ENCODE measurements at places on chromosomes 2 and 18.

GRCh38 chr18:24014986-24015638 is 558 bp downstream of the TTC39C start:
- DNase-seq: peak; percentile 82

GRCh38 chr2:61210332-61210981 is 48.5 kb downstream of the C2orf74 start:
- no peak for DNase-seq

DNA sequence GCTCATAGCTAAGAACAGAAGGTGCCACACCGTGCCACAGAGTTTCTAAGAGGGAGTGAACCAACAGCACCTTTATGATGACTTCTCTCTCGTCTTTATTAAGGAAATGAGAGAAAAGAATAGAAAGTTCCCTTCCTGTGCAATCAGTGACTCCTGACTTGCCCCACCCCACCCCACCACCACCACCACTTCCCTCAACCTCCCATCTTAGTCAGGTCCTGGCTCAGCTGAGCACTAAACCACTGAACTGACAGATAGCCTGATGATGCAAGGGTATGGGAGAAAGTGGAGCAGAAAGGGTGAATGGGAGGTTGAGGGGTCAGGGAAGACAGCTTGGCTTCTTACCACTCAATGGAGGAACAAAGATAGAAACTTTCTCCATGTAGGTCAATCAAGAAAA is 75.2 kb upstream of the RMDN2 start:
- no peak for DNase-seq

DNA sequence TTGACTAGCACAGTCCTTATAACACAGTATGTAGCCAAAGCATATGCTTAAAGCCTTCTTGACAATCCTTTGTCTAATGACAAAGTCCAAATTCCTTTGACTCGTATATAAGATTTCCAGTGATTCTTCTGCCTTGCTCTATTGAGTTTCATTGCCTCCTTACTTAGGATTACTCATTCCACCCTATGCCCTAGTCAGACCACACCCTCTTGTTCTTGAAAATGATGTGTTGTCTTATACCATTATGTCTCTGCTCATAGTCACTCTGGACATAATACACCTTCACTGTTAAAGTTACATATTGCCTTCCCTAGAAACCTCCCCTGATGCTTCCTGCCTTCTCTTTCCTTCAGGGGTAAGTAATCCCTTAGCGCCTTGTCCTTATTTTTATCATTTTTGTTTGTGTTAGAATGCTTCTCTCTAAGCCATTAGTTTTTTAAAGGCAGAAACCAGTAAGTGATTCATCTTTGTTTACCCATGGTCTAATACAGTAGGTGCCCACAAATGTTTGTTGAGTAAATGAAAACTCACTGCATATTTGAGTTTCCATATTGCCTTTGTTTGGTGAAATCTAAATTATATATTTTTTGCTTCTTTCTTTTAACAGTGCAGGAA is 19.3 kb downstream of the GPD2 start:
- no peak for DNase-seq

DNA sequence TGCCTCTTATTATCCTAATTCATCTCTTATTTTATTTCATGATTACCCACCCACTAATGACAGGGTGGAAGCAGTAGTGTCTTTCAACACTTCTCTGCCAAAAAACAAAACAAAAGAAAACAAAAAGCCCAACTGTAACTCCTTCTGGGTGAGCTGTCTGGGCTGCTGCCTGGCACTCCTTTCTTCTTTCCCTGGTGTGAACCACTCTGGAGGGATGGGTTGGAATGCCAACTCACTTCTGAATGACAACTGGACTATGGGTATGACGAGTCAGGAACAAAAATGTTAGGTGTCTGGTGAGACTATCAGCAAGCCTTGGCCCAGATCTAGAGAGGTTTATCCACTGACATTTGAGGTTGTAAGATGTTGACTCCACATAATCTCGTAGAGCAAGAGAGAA is 88.3 kb upstream of the ITGB6 start:
- no peak for DNase-seq

DNA sequence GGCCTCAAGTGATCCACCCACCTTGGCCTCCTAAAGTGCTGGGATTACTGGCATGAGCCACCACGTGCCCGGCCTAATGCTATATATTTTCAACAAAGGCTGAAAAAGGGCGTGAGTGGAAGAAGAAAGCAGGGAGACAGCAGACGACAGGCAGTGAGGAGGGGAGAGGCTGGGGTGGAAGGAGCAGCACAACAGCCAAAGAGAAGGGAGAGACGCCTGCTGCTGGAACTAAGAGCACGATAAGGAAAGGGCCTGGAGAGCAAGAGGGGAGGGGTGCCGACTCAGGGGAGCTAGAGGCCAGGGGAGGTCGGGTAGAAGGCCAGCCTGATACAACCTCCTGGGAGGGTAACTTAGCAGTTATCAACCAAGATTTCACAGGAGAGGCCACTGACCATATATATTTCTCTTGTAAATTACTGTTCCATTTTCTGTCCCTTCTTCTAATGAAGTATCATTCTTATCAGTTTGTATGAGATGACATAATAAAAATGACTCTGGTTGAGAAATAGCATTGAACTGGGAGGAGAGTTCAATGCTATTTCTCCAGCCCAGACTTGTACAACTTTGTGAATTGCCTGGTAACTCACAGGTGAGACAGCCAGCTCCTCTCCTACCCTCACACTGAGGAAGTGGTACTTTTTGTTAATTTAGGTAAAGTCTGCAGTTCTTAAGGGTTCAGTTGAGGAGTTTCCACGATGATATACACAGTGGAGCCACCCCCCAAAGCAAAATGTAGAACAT is 5.8 kb upstream of the RNU4ATAC start:
- DNase-seq: no peak

GRCh38 chr2:25105336-25106085 is 62.9 kb downstream of the POMC start:
- peak; percentile 25 for DNase-seq

DNA sequence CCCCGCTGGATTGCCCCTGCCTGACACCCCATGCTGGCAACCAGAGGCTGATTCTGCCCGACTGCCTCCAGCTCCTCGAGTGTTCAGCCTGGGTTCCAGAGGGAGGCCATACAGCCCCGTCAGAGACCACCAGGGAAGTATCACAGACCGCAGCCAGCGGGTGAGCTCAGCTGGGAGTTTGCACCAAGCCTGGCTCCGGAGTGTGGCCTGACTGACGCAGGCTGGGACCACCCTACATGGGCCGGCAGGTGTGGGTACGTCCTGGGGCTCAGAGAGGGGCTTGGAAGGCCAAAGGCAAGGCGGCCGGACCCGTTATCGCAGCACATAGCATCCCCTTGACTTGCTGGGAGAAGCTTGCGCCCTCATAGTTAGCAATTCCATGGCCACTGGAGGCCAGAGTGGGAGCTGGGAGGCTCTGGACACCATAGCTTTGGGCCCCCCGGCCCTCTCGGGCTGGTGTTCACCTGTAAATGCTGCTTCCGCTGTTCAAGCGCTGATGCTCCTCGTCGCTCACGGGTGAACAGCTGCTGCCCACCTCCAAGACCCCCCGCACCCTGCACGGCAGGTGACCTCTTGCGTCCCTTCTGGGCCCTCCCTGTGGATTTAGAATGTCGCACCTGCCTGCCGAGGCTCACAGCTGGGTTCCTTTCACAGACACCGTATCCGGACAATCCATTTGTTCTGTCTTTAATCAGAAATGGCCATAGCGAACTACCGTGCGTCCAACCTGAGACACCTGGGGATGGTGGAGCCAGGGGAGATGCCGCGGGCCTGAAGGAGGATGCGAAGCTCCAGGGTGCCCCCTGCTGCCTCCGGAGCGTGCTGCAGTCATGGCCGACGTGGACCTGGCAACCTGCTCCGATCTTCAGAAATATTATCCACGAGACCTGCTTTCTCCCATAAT is 31.2 kb upstream of the SLC66A3 start:
- peak; percentile 86 for DNase-seq

- no peak for DNase-seq
Measured at GRCh38 chr18:41113885-41114482, 841.0 kb upstream of the PIK3C3 start.

- DNase-seq: no peak
Measured at GRCh38 chr18:9172506-9173127, 36.0 kb downstream of the ANKRD12 start.

DNA sequence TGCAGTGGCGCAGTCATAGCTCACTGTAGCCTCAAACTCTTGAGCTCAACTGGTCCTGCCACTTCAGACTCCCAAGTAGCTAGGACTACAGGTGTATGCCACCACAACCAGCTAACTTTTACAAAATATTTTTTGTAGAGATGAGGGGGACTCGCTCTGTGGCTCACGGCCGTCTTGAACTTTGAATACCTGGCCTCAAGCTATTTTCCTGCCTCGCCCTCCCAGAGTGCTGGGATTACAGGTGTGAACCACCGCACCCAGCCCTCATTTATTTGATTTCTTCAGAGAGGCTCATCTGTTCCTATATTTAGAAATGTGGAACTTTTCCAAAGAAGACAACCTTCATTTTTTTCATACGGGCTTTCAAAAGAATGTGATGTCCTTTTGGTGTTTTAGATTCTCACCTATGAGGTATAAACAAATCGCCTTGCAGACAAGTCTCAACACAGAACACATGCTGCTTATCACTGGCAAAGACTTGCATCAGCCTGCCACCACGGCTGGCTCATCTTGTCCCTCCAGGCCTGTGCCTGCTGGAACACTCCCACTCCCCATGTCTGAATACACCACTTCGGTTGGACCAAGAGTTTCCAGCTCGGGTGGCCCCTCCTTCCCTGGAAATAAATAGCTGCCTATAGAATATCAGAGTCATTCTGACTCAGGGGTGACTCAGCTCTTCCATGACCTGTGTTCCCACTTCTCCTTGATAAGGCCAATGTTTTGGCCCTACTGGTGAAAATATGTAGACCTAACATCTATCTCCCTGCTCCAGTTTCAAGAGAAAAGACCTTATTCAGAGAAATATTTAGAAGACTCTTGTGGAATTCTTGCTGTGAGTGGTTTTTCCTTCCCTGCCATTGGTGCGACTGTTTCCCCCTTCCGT is 202.6 kb downstream of the TGIF1 start:
- peak; percentile 64 for DNase-seq

GRCh38 chr2:240584486-240585031 is 2.0 kb upstream of the CAPN10 start:
- no peak for DNase-seq

DNA sequence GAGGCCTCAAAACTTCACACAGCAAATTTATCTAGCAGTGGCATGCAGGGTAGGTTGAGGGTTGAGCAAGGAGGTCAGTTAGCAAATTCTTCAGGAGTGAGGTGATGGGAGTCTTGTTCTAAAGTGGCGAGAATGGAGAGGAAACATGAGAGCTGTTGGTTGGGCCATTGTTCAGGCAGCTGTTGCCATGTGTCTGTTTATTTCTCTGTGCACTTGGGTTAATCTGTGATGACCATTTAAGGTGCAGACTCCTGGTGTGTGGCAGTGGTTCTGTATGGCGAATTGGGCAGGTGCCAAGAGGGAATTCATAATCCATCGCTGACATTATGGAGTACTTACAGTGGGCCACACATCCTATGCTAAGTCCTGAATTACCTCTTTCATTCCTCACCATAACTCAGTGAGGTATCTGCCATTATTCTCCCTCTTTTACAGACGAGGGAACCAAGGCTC is 30.4 kb downstream of the TMEM178A start:
- DNase-seq: peak; percentile 74

GRCh38 chr2:18966131-18966530 is 376.8 kb upstream of the NT5C1B start:
- no peak for DNase-seq

DNA sequence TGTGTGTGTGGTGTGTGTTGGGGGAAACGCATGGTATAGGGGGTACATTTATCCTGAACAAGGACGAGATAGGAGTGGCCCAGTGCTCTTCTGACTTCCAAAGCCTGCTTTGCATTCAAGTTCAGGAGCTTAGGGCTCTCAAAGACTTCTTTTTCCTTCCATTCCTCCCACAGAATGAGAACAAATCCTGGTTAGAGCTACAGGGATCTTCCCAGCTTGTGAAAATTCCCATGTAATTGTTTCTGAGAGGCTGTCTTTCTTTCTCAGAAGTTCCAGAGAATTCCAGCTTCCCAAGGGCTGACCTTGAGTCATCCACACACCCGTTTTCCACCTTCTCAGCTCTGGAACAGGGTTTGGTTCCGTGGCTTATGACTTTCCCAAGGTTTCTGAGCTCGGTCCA is 38.9 kb downstream of the FASTKD2 start:
- no peak for DNase-seq

DNA sequence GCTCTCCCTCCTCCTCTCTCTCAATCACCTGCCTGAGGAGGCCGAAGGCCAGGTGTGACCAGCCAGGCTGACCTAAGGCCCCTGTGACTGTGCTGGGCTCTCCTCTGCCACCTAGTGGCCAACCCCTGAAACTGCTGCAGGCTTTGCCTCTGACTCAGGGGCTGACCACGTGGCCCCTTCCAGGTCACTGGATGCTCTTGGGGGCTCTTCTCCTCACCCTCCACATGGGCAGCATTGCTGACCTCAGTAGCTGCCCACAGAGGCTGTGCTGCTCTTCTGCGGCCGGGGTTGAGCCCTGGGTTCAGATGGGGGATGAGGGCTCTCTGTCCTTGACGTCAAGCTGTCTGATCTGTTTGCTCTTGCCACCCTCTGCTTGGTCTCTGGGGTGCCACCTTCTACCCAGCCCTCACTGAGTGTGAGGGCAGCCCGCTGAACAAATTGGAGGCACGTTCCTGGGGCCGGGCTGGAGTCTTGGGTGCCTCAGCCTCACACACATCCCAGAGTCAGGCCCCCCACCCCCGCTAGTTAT is 122.7 kb downstream of the TWIST2 start:
- peak; percentile 84 for DNase-seq

DNA sequence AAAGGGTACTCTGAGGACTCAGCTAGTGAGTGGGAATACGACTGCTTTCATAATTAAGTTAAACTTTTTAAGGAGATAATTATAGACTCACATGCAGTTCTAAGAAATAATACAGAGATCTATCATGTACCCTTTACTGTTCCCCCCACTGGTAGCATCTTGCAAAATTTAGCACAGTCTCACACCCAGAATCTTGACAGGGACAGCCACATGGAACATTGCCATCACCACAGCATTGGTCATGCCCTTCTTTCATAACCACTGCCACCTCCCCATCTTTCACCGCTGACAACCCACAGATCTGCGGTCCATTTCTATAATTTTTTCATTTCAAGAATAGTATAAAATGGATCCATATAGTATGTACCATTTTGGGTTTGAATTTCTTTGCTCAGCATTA is 37.8 kb downstream of the ARHGEF4 start:
- DNase-seq: no peak

Data from eye (tissue), 1 donor.